ENCODE measurements at places on chromosomes 4 and X.

DNA sequence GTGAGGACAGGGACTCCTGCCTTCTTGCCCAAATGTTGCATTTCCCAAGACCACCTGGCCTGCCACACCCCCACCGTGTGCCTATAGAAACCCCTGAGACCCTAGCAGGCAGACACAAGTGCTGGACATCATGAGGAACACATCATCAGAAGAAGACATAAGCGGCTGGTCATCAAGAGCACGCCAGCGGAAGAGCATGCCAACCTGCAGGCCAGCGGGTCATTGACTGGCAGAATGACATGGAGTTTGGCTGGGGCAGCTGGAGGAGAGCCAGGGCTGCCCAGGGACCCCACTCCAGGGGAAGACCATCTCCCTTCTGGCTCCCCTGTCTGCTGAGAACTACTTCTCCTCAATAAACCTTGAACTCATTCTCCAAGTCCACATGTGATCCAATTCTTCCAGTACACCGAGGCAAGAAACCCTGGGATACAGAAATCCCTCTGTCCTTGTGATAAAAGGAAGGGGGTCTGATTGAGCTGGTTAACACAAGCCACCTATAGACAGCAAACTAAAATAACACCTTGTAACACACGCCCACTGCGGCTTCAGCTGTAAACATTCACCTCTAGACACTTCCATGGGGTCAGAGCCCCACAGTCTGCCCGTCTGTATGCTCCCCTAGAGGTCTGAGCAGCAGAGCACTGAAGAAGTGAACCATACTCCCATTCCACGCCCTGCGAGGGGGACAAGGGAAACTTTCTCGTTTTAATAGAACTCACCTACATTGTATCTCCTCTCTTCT, 164.8 kb upstream of the EMCN start:
- no peak for DNase-seq

DNA sequence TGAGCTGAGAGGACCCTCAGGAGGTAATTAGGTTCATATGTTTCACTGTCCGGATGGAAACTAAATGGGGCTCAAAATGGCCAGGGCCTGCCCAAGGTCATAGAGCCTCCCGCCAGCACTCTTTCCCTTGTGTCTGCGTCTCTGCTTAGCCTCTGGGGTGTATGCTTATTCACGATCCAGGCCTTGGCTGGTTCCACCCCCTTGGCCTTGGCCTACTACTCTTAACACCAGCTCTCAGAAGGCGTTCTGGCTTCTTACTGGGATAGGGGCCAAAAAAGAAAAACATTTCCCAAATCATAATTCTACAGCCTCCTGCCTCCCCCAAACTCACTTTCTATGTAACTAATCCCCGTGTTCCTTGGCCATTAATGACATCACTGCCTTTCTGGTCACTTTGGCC, 68.8 kb downstream of the RTL5 start:
- no peak for DNase-seq

DNA sequence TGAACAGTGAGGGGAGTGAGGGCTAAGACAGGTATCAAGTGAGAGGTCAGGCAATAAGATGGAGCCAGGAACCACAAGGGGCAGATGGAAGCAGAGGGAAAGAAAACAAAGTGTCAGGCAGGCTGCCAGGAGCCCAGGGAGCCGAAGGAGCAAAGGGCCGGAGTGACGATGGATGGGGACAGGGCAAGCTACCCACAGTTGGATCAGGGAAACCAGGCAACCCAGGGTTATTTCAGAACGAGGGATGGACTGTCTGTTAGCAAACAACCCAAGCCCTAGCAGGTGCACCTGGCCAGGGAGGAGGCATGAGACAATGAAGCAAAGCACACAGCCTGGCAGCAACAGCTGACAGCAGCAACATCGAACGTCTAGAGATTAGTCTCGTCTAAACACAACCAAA, 39.2 kb downstream of the SEL1L3 start:
- DNase-seq = no peak

DNA sequence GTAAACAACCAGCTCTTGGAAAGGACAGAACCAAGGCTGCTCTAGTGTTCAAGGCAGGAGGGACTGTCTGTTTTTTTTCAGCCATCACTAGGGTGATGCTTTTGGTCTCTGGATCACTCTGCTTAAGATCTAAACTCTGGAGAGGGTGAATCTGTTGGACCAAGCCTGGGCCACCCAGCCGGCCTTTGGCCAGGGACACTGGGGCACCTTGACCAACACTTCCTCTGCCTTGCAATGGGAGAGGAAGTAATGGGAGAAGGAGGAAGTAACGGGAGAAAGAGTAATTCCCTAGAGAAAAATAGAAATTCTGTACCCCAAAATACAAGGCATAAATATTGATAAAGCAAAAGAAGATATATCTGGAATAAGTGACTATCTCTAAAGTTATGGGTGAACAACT, 12.9 kb downstream of the CHRNA9 start:
- no peak for DNase-seq

DNA sequence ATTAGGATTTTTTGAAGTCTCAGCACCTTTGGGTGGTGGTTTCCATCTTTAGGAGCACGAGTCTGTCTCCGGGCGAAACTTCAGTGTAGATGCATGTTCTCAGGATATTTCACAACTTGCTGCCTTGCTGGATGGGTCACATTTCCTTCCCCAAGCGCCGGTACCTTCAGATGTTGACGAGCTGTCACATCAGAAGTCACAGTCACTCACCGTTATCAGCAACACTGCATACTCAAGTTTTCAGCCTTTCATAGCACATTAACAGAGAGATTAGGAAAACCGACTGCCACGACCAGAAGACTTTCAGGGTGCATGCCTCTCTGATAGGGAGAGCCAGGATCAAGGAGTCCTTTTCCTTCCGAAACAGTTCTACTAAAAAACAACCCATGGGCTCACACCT, 77.8 kb downstream of the SHROOM2 start:
- DNase-seq = no peak

- DNase-seq = no peak
Observed at GRCh38 chr4:184784628-184785257, 41.0 kb downstream of the ACSL1 start.

DNA sequence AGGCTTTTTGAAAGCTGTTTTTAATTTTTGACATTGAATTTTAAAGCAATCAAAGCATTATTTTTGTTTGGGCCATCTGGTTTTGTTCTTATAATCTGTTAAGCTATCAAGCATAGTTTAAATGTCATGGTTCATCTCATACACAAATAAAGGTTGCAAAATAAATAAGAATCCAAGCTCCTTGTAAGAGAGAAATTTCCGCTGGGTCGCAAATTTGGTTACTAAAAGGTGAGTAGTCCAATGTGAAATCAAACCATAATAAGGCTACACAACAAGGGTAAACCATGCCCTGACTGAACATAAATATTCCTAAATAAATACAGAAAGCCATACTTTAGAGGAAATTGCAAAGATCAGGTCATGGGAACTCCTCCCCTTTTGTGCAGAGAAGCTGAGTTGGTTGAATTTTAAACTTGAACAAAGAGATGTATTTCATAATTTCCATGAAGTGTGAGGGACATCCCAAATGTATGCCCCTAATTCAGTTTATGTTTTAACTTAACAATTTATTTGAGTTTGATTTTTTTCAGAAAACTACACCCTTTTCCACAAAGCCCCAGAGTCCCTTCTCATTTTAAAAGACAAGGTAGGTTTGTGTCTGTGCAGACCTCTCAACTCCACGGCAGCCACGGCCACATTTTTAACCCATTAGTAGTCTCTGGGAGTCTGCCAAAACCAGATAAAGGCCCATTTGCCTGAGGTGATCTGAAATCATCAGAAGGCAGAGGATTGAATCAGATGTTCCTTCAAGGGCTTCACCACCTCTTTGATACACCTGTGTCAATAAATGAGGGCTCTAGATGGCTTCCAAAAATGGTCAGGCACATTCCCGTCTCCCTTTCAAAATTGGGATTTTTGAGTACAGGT, 85.2 kb downstream of the PLAC1 start:
- no peak for DNase-seq
